Fibroblast of skin of left quadriceps (primary cell): ENCODE measurements at places on chromosomes 6 and 20.

GRCh38 chr6:163711615-163712565 is 297.4 kb downstream of the QKI start:
- DNase-seq, result no peak

DNA sequence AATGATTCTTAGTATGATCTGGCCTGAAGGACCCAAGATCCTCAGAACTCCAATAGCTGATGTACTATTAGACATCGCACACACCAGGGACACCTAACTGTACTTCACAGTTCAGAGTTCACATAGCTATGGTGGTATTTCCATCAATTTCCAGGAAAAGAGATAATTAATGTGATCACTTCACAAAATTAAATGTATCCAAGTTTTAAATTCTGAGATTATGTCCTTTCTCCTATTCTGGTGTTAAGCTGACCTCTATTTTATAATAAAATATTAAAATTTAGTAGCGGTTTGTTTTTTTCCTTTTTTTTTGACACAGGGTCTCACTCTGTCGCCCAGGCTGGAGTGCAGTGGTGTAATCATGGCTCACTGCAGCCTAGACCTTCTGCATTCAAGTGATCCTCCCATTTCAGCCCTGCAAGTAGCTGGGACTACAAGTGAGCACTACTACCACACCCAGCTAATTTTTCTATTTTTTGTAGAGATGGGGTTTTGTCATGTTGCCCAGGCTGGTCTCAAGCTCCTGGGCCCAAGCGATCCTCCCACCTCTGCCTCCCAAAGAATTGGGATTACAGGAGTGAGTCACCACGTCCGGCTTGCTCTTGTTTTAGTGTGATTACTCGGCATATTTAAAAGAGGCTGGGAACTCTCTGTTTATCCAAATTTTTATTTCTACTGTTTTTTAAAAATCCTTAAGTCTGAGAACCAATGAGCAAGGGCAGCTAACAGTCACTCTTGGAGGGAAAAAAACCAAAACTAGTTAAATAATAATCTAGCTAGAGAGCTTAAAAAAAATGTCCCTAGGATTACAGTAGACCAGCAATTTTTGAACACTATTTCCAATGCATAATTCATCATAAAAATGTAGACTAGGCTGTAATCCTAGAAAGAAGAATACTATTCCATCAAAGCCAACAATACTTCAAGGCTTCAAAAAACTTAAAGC is 16.0 kb downstream of the KIF13A start:
- DNase-seq, result no peak

DNA sequence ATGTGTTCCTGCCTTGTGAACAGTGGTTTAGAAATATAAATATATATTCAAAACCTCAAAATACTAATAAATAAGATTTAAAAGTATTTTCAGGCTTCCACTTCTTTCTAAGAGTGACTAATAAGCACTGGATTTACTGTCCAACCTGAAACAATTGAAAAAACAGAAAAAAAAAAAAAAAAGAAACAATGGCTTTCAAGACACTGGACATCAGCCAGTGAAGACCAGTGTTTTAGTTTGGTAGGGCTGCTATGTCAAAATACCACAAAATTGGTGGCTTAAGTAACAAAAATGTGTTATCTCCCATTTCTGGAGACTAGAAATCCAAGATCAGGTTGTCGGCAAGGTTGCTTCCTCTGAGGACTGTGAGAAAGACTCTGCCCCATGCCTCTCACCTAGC is 101.4 kb upstream of the PDE7B start:
- no peak for DNase-seq

DNA sequence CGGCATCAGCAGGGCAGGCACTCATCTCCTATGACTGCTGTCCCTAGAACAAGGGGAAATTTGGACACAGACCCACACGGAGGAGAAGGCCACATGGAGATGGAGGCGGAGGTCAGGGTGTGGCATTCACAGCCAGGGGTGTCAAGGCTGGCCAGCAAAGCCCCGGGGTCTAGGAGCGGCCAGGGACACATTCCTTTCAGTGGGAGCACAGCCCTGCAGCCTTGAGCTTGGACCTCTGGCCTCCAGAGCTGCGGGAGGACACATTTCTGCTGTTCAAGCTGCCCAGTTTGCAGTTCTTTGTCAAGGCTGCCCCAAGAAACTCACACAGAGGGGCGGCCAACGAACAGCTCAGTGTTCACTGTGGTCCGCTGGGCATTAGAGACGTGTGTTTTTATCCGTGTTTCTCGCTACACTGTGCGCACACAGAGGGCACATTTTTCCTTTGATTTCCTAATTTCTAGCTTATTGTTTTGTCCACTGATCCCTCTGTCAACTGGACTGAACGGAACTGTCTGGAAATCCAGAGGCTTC is 93.4 kb upstream of the MPC1 start:
- no peak for DNase-seq

- no peak for DNase-seq
Measured at GRCh38 chr6:128152551-128152950, 251.7 kb upstream of the THEMIS start.

- DNase-seq, result no peak
Measured at GRCh38 chr6:165658395-165659058, 4.5 kb downstream of the PDE10A start.

GRCh38 chr20:20085812-20086211 is 33.5 kb downstream of the CFAP61 start:
- no peak for DNase-seq

GRCh38 chr6:54980511-54981275 is 134.1 kb downstream of the FAM83B start:
- peak; percentile 94 for DNase-seq

DNA sequence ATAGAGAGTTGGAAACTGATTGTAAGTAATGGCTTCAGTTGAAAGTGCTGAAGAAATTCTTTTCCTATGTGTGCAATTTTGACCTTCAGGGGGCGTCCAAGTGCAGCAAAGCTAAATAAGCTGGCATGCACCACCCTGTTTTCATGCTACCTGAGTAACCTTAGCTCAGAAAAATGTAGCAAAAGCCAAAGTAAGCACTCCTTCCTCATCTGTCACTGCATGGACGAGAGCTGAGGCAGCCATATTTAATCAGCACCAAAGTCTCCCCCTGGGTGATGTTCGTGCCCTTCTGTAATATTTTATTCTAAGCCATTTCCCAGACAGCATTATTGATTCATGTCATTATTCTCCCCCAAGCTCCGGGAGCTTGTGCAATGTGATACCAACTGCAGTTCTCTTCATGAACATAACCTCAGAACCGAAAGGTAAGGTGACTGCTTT is 123.1 kb downstream of the RPS12 start:
- no peak for DNase-seq

DNA sequence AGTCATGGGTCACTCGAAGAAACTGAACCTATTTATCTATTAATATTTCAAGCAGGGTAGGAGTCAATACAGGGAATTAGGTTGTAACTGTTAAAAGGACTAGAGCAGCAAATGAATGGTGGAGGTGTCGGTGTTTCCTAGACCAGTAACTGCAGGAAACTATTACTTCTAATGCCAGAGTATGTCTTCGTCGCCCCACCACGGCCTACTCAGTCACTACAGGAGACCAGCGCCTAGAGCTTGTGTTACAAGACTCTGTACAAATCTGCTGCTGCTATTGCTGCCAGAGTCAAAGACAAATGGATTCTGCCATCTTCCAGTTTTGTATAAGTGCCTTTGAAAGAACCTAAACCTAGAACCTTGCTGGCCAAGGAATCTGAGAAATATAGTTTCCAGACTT is 343.9 kb downstream of the SOX4 start:
- DNase-seq, result no peak

- no peak for DNase-seq
Measured at GRCh38 chr20:7989379-7989778, 30.2 kb downstream of the TMX4 start.

- DNase-seq, result no peak
Measured at GRCh38 chr6:146244630-146245143, 215.8 kb downstream of the GRM1 start.

GRCh38 chr20:63183422-63184146 is 32.3 kb downstream of the YTHDF1 start:
- no peak for DNase-seq

- no peak for DNase-seq
Measured at GRCh38 chr6:169960521-169960885, 209.1 kb downstream of the ERMARD start.

GRCh38 chr6:98335594-98335993 is 498.8 kb upstream of the POU3F2 start:
- DNase-seq, result no peak

GRCh38 chr6:105194591-105194990 is 14.8 kb upstream of the POPDC3 start:
- DNase-seq, result no peak

GRCh38 chr6:11367638-11368199 is 135.3 kb upstream of the NEDD9 start:
- DNase-seq, result no peak

GRCh38 chr20:3896302-3896701 is 7.1 kb downstream of the PANK2 start:
- no peak for DNase-seq

DNA sequence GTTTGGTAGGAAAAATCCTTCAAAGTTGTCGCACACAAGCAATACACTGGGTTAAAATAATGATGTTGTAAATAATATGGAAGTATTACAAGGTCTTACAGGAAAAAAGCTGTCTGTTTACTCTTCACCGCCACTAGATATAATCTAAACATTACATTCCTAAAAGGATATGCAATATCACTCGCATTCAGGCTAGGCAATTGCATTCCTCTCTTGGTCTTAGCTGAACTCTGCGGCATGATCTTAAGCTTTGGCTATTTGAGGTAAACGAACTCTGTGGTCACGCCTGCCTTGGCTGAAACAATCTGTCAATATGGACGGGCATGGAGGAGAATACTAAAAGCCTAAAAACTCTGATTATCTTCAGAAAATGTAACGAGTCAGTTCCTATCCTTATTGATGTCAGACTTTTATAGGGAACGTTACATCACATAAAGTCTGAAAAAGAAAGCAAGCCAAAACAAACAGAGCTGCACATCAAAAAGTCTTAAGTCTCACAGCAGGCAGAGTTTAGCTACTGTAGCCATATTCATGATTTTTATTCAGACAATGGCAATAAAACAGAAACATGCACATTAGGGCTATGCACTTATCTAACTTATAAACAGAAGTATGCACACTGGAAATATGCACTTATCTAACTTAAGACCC is 30.8 kb upstream of the FILIP1 start:
- DNase-seq, result peak; percentile 69

GRCh38 chr20:63932606-63933160 is 23.5 kb downstream of the UCKL1 start:
- DNase-seq, result no peak

DNA sequence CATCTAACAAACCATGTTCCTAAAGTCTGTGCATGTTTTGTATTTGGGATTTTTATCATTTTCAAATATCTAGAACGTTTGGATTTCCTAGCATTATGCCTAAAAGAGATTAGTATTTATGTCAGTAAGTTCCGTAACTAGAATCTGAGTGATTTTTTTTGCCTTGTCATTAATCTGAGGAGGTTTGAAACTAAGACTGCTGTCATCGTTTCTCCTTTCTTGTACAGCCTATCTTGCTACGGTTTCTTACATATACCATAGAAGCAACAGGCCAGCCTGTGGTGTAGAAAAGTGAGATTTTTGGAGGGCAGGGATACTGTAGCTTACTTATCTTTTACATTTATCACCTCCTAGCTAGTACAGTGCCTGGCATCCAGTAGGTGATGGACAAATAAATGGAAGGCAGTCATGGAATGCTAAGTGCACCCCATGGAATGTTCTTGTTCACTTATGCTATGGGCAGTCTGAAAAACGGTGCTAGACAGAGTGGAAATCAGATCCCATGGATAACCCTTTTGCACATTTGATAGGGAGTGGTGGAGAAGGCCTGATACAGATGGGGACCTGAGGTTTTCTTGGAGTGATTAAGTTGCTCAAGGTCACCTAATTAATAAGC is 93.9 kb downstream of the ARID1B start:
- DNase-seq, result no peak

DNA sequence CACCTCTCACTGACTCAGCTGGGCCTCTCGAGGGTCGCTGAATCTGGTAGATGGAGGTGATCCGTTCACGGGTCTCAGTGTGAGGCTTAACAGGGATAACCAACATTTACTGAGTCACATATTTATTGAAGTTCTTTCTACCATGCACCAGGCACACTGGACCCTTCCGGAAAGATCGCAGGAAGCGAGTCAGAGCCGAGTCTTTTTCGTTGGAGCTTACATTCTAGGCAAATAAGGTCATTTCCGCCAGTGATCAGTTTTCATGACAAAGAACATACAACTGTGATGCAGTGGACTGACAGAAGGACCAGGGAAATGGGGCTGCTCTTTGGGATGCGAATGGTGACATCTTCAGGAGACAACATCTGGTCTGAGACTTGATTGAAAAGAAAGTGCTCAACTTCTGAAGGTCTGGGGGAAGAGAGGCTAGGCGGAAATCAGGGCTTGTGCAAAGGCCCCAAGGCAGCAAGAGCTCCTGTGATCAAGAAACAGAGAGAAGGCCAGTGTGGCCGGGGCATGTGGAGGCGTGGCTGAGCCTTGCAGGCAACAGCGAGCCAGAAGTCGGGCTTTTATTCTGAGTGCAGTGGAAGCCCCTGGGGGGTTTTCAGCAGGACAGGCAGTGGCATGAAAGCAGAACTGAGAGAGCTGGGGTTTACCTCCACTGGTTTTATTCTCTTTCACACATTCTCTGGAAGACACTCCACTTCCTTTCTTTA is 56.7 kb downstream of the APCDD1L start:
- no peak for DNase-seq

DNA sequence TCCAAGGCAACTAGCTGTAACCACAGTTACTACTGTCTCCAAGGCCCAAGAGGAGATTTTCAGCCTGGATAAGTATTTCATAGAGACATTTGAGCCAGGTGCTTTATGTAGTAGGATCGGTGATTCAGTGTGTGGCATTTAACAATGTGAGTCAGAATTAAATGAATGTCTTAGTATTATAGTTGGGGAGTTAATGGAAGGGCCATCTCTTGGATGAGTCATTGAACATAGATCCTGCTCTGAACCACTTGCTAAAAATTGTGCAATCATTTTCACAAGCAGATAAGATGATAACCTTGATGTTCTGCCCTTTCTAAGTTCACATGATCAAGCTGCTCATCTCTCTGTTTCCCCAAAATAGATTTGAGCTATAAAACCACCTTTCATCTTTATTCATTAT is 668.9 kb upstream of the CITED2 start:
- DNase-seq, result peak; percentile 82
